ENCODE measurements at places on chromosomes 1 and 21. TPM values are rescaled to one million over a fixed set of nuclear protein-coding genes. Genes with fewer than 3 reads are reported as not detected.

CROCC gene
- 34.1 TPM for total RNA-seq

TMEM61 gene
- 5.6 TPM for total RNA-seq

HES3 gene
- total RNA-seq, result not detected

SPATA21 gene
- total RNA-seq, result not detected

OR2T29 gene
- total RNA-seq, result not detected

GRCh38 chr1:12547586-12548225, 70.3 kb downstream of the DHRS3 start:
- no peak for DNase-seq

DNA sequence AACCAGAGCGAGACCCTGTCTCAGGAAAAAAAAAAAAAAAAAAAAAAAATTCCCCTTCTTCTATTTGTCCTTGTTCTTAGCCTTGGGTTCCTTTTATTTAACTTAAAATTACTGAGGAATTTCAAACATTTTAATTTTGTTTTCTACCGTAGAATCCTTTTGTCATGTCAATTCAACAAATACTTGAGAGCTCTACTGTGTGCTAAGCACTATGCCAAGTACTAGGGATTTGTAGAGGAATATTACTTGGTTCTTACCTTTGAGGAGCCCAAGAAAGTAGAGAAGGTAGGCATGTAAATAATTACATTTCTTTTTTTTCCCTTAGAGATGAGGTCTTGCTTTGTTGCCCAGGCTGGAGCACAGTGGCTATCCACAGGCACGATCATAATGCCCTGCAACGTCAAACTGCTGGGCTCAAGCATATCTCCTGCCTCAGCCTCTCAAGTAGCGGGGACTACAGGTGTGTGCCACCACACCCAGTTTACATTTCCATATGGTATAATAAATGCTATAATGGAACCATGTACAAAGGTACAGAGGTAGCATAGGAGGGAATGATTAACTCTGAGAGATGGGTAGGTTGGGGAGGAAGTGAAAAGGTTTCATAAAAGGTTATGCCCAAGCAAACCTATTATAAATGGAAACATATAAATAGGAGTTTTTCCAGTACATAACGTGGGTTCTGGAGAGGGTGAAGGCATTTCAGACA, 104.0 kb downstream of the ATG4C start:
- DNase-seq, result no peak

GRCh38 chr1:232459826-232460225, 170.1 kb downstream of the SIPA1L2 start:
- no peak for DNase-seq

DNA sequence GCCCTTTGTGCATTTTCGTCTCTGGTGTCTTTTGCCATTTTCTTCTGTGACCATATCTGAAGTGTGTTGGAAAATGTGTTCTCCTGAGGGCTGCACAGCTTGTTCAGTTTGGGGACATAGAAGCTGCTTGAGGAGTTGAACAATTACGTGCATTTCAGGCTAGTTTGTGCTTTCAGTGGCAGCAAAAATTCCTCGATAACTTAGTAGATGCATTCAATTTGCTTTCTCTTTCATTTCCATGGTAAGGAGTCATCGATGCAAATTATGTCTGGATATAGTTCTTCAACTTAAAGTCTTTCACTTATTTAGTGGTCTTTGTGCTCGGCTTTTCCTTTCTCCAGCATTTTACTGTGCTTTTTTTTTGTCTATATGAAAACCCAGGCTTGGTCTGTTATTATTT, 441.5 kb downstream of the PLA2G4A start:
- DNase-seq, result no peak

DNA sequence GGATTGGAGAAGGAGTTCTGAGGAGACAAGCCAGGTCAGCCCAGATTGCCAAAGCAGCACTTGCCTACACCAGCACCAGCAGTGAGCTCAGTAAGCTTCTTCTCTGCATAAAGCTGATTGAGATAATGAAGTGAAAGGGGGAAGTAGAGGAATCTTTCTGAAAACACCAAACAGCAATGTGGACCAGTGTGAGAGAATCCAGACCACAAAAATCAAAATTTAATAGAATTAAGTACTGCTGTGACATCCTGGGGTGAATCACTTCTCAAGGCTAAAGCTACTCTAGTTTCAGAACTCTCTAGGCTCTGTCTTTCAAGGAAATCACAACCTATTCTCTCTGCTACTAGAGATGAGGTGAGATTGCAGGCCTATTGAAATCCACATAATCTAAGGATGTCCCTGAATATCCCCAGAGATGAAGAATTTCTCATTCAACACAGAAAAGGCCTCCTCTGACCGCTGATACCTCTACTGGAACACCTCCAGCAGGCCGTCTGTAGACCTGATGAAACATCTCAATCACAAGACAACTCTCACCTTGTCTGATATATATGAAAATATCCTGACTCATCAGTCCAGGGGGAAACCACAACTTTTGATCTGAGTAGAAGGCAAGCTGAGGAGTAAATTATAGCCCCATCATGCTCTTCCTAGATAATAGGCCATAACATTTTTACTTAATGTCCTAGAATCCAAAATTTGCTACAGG, at the start of gene FCRL4:
Gene FCRL4 (minus strand): TSS at position 127 of the 709 bp plus-strand sequence. CDS start 141 bp downstream, outside the sequence.
- DNase-seq, result no peak

GRCh38 chr1:119829625-119830024, 18.4 kb upstream of the REG4 start:
- no peak for DNase-seq

- DNase-seq, result no peak
Measured at GRCh38 chr1:241916196-241916595, 41.4 kb upstream of the BECN2 start.

Measured in aorta (tissue), 5 donors.